Fibroblast of pulmonary artery (primary cell): ENCODE measurements at places on chromosomes 6 and 20.

DNA sequence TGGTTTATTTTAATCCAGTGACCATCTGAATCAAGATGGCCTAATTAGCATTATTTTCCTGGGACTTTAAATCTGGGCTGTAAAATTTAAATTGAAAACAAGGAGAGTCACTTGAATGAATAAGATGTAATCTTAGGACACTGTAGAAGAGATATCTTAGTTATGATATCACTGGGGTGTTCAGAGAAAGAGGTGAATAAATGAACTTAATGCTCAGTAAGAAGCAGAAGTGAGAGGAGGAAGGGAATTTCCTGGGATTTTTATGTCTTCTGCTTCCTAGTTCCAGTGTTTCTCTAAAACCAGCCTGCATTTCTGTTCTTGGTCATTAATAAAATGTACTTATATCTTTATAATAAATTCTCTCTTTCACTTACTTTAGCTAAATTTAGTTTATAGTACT lies 136.8 kb upstream of the PTPRK start:
- no peak for DNase-seq

DNA sequence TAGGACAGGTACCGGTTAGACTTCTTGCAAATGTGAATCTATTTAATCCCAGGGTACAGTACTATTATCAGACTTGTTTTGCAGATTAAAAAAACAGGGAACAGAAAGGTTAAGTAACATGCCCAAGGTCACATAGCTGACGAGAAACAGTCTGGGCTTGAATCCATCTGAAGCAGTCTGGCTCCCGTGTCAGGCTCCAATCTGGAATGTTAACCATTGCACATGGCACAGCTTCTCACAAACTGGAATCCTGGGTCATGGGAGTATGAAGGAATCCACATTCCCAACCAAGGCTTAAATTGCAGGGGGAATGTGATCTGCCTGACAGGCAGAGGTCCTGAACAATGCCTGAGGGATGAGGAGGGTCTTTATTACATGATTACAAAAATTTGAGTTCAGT lies 187.5 kb upstream of the SPTLC3 start:
- no peak for DNase-seq

GRCh38 chr20:14189794-14190402 lies 147.5 kb downstream of the FLRT3 start:
- peak; percentile 64 for DNase-seq

GRCh38 chr6:134846031-134846430 lies 103.9 kb downstream of the ALDH8A1 start:
- no peak for DNase-seq

- no peak for DNase-seq
Measured at GRCh38 chr20:3937618-3938017, 48.4 kb downstream of the PANK2 start.

DNA sequence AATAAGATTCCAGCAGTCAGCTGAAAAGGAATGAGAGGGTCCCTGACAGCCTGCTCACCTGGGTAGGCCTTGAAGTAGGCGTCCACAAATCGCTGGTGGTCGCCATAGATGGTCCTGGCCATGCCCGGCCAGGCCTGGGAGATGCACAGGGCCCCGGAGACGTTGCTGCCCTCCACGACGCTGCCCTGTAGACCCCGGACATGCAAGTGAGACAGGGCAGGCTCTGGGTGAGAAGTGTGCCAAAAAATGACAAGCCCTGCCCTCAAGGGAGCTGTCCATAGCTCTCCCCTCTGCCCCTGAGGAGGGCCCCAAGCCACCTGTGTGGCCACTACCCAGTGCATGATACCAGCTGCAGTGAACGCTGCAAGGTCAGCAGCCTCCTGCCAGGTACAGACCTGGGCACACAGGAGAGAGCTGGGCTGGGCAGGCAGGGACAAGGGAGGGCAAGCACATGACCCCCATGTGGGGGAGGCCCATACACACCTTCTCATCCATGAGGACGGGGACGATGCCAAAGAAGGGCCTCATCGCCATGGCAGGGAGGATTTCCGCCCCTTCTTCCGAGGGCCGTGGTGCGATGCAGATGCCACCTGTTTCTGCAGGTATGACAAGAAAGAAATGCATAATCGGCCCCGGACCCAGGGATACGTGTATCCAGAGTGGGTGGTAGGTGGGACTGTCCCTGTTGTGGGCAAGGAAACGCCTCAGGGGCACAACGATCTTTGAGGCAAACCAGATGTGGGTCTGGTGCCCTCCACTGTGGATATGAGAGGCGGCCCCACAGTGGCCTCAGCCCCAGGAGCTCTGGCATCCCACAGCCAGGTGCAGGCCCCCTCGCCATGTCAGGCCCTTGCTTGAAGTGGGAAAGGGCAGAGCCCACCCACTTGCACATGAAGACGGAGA lies 21.2 kb upstream of the APMAP start:
- no peak for DNase-seq

- DNase-seq = no peak
Measured at GRCh38 chr6:103925317-103925716, 934.4 kb downstream of the HACE1 start.

- no peak for DNase-seq
Measured at GRCh38 chr6:118953391-118953790, 18.4 kb upstream of the MCM9 start.

DNA sequence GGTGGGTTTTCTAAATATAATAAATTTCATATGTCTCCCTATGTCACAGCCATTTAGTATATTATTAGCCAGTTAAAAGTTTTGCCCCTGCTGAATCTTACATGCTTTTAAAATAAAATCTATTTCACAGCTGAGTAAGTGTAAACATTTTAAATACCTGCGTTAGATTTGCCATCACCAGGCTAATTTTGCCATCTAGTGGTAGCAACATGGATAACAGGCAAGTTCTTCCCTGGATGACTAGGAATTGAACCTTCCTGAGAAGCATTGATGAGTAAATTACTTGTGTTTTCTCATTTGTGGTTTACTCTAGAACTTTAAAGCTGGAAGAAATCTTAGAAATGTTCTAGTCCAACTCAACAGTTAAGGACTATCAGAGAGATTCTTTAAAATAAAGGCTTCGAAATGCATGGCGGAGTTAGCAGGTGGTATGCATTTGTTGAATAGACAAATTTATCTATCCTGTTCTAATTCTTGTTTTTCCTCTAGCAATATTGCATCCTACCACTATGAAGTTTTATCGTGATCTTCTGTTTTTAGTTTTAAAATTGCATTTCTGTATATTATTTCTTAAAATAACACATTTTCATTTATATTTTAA lies 2.6 kb downstream of the PRSS35 start:
- peak; percentile 84 for DNase-seq

GRCh38 chr6:145631374-145631773 lies 103.9 kb downstream of the EPM2A start:
- DNase-seq = no peak

- peak; percentile 91 for DNase-seq
Measured at GRCh38 chr6:148760568-148761526, 14.0 kb downstream of the UST start.

DNA sequence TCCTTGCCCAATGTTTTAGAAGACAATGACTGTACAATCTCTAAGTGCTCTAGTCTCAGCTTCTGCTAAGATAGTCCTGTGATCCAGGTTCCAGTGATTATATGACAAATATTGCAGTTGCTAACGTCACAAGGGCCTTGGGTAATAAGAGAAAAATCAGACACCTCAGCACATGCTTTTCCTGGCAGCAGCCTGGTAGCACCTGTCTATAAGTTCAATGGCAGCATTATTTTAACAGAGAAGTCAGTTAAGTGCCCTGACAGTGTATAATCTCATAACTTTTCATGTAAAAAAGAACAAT lies 121.3 kb upstream of the BCLAF1 start:
- no peak for DNase-seq

DNA sequence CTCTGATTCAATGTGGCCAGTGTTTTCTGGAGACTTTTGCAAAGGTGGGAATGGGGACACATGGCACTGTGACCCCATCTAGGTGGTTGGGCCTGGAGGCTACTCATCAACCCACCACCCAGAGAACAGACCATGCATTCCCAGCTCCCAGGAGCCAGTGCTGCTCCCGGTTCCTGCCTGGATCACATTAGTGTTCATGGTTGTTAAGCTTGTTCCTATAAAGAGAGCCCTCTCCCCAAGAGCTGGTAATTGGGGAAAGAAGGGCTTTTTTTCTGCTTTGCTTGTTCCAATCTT lies 102.0 kb downstream of the PHACTR3 start:
- no peak for DNase-seq

DNA sequence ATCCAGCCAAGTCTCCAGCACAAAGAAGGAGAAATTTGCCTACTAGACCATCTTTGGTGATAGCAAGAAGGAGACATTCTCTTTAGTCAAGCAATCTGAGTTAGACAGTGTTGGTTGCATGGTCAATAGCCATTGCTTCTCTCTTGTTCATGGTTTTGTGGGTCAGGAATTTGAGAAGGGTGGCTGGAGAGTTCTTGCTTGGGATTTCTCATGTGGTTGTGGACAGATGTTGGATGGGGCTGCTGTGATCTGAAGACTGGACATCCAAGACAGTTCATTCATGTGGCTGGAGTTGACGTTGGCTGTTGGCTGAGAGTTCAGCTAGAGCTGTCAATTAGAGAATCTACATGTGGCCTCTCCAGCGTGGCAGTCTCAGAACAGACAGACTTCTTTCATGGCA lies 322.3 kb upstream of the PRDM1 start:
- DNase-seq = no peak

GRCh38 chr6:125850361-125850760 lies 59.6 kb downstream of the NCOA7 start:
- no peak for DNase-seq
